Fibroblast of the conjunctiva (primary cell): ENCODE measurements at places on chromosomes 6 and 20.

DNA sequence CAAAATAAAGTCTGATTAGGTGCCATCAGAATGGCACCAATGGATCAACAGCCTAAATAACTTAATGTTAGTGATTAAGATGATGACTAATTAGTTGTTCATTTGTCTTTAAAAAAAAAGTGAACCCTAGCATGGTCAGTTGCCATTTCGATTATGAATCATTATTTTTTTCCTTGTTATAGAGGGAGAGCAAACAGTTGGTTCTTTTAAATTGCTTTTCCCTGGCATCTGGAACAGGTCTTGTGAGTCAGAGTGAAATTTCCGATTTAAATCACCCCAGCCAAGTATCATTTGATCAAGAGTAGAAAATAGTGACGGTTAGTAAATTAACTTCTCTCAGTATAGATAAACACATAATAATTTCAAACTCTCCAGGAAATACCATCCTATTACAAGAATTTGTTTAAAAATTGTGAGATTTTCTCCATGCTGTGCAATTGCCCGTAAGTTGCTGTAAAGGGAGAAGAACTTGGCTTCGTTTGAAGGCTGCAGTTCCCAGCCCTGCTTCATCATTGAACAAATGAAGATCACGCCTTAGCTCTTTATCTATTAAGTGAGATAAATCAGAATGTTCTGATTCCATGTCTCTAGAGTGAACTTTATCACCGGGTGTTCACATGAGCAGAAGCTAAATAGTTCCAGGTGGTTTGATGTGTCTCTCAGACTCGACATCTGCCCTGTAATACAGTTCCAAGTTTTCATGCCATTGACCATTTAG is 741.3 kb downstream of the DOK5 start:
- DNase-seq: no peak

DNA sequence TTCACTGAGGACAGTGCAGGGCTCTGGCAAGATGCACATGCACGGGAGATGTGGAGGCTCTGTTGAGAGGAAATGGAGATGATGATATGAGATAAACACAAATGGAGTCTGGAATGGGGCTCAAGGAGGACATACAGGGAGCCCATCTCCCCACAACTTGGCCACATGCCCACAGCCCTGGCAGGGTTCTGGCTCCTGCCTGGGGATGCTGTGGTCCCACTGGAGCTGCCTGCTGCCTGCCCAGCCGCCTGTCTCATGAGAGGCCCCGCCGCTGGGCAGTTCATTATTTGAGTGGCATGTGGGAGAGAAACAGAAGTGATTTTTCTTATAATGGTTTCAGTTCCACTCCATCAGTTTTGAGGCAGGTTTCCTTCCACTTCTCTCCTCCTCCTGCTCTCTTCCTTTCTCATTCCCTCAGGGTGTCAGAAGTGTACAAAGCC is 133.6 kb upstream of the TRAF3IP2 start:
- no peak for DNase-seq

DNA sequence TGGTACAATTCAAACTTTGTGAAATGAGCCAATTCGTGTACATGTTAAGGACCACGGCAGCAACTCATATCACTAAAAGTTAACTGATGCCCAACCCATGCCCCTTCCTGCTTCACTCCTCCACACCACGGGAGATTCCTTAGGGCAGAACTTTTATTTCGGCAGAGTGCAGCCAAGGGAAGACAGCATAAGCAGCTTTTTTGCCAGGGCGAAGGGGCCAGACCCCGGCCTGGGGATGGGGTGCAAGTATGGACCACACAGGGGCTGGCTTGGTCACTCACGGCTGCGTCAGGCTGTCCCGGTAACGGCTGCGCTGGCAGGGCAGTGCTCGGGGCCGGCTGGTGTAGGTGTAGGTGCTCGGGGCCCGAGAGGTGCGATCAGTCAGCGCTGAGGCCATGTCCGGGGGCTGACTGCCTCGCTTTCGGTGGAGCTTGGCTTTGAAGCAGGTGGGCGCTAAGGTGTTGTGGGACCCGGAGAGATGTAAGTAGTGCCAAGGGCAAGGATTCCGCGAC is 792 bp downstream of the RSPH3 start:
- DNase-seq: no peak

GRCh38 chr6:37679539-37680476 is 17.9 kb downstream of the MDGA1 start:
- DNase-seq: no peak

- no peak for DNase-seq
Observed at GRCh38 chr6:82588020-82588419, 224.4 kb downstream of the TPBG start.
